ENCODE measurements at places on chromosomes 2 and 18.

GRCh38 chr18:35524226-35524625, 26.5 kb upstream of the INO80C start:
- no peak for DNase-seq

- no peak for DNase-seq
Observed at GRCh38 chr18:5462227-5462626, 81.6 kb downstream of the EPB41L3 start.

DNA sequence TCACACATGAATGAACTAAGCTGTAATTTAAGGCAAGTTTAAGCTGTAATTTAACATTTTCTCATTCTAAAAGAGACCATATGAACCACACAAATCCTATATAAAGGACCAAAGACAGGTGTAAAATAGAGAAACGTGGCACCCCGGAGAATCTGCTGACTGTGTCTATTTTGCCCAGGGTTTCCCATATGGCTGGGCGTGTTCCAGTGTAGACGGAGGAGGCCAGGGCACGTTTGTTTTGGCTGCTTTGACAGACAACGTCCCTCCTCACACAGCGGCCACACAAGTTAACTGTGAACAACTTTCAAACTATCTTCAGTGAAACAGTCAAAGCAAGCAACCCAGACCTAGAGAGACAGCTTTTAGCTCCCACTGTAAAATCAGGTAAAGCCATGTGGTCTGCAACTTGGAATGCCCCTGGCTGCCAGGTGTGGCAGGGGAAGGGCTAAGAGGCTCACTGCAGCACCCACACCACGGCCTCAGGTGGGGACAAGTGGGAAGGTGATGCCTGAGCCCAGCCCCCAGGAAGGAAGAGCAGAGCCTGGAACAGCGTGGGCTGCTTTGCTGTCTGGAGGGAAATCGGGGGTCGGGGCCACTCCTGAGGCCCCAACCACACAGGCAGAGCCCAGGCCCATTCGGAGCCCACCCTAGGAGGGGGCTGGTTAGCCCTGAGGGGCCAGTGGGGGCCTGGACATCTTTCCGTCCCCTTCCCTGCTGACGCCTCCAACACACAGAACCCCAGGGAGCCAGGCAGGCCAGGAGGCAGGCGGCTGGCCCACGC, 40.7 kb downstream of the SLC66A2 start:
- DNase-seq: no peak

GRCh38 chr2:187867165-187867564, 312.9 kb upstream of the TFPI start:
- DNase-seq: no peak

Data from ELR (cell line).